Activated CD4-positive, alpha-beta memory T cell treated with anti-CD3 and anti-CD28 coated beads for 36 hours (primary cell): ENCODE measurements at places on chromosomes 2 and 18. TPM values are rescaled to one million over a fixed set of nuclear protein-coding genes. Genes with fewer than 3 reads are reported as not detected.
A peak's percentile ranks its signal among the peaks of the same experiment; 100 is the strongest.

DNA sequence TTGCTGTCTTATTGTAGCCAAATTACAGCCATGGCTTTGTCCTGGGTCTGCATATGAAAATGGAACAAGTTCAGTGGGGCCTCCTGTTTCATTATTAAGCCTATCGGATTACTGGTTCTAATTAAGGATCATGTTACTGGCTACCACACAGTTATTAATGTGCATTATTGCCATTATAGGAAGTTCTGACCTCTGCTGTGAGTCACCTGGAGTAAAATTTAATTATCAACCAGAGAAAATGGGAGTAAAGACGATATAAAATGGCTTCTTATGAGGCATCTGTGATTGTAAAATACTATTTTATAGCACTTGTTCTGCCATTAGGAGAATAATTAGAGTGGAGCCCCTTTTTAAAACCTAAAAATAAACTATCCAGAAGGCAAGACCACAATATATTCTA, 143.3 kb upstream of the ITGB6 start:
- no peak for DNase-seq

Gene TUBA4A
- 219 TPM for total RNA-seq

Gene C18orf32
- total RNA-seq: 26.5 TPM

- no peak for DNase-seq
Observed at GRCh38 chr2:63872571-63873328, 31.1 kb downstream of the UGP2 start.

Gene IL1A
- total RNA-seq: 16.4 TPM

Gene TWIST2
- not detected for total RNA-seq

DNA sequence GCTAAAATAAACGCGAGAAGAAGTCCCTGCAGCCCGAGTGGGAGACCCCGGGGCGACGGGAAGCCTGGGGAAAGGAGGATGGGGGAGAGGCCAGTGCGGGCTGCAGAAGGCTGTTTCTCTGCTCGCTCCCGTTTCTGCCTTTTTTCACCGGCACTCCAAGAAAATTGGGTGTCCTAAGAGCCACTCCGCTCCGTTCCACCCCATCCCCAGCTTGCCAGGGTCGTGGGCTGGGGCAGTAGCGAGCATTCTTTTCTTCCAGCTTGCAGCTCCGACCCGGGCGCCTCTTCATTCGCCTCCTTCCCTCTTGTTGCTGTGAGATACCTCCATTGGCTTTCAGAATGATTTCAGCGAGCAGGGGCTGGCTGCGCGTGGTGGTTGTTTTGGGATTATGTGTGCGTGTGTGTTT, 1.1 kb downstream of the HOXD3 start:
- no peak for DNase-seq

DNA sequence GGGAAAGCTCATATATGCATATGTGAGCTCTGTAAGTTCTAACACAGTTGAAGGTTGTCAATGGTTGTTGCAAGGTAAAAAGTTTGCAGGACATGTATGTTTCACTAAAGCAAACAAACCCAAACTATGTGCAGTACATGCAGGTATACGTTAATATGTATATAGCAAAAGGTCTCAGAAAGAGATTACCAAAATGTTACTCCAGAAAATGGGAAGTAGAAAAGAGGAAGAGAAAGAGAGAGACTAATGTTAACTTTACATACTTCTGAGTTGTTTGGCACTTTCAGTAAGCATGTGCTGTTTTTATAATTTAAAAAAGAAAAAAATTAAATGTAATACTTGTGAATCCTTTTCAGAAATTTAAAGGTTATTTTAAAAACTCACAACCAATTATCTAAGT, 32.8 kb upstream of the PEX13 start:
- DNase-seq: no peak

DNA sequence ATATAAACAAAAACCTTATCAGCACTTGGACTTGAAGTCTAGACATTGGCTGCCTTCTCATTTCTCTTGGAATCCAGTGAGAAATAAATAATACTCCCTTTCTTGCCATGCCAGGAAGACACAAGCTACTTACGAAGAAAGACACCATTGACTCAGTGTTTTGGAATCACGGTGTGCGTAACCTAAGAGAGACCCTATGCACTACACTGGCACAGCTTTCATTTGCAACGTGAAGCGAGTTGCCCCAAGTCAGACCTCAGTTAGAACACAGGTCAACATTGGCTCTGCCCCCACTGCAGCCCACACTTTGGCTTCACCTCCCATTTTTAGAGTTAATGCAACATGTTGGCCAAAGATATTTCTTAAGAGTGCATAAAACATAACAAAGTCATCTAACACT, 54.2 kb downstream of the PIEZO2 start:
- DNase-seq: no peak

GRCh38 chr2:74806355-74806839, 27.5 kb upstream of the HK2 start:
- no peak for DNase-seq

GRCh38 chr2:171480908-171481307, 41.4 kb upstream of the CYBRD1 start:
- no peak for DNase-seq

DNA sequence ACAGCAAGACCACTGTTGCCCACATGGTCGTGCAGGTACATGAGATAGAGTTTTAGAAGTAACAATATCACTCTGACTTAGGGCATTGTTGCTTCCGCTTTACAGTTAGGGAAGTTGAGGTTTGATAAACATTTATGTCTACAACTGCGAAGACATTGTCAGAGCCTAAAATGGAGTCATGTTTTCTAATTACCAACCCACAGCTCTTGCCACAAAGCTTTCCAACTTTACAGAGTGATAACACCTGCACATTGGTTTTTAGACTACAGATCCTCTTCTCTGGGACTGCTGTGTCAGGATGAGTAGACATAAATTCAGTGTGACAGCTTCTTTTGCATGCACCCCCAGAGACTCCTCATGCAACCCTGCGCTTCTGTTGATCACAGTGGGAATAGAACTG, 119.0 kb downstream of the FEZ2 start:
- DNase-seq: no peak

DNA sequence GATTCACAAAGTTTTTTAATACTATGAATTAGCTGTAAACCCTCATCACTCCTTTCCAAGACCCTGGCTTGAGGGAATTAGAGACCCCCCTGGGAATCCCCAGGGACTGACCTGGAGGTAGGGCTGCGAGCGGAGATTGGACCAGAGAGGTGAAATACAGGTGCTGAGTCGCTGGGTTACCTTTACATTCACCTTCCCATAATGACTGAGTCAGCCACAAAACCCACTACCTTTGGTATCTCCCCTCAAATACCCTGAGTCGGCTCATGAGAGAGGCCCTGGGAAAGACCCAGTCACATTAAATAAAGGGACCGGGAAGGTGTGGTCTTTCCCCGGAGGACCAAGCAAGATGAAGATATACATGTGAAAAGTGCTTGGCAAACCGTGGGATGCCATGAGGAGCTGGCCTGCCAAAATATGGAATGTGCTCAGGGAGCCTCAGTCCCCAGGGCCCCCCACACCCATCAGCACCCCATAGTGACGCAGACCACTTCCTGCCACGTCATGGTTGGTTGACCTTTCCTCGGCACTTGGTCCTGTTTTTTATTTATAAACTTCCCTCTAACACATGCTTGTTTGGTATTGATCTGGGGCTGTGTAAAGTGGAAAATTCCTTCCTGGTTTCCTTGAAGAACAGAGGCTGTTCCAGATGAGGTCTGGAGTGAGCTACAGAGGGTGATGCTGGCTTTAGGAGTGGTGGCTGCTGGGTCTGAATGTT, 51.4 kb downstream of the IL1RL2 start:
- peak; percentile 64 for DNase-seq

DNA sequence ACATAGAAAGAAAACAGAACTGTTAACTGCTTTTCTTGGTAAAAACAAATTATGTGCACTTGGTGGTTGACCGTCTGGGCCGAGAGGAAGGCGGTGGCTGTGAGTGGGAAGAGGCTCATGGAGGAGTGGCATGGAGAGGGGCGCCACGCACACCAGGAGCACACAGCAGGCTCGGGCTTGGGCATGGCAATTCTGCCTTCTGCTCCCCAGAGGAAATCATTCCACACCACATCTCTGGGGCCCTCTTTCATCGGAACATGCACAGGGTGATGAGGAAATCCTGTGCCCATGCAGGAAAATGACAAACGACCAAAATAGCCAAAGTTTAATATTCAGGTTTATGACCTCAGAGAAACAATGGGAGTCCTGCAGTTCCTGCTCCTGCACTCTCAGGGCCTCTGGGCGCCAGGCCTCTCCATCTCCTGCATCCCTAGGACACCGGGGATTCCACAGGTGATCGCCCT, 26.4 kb downstream of the WDFY1 start:
- DNase-seq: no peak

- no peak for DNase-seq
Observed at GRCh38 chr2:127128445-127128904, 21.5 kb upstream of the BIN1 start.

Gene ABCB11
- total RNA-seq: not detected

DNA sequence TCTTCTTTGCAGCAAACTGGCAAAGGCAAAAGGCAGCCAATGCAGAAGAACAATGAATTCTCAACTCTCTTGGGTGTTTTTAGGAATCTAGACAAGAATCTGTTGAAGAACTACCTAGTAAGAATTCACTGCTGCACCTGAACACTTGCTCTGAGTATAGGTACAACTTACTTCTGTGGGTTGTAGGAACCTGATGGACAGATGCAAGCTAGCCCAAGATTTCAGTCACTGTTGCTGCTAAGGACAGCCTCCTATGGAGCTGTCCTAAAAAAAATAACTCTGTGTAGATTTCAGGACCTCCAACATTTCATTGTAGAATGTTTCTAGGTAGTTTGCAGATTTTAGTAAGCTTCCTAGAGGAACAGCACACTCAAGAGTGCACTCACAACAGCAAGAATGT, 363.5 kb downstream of the CBLN2 start:
- no peak for DNase-seq

Gene RAMP1
- 0.97 TPM for total RNA-seq

DNA sequence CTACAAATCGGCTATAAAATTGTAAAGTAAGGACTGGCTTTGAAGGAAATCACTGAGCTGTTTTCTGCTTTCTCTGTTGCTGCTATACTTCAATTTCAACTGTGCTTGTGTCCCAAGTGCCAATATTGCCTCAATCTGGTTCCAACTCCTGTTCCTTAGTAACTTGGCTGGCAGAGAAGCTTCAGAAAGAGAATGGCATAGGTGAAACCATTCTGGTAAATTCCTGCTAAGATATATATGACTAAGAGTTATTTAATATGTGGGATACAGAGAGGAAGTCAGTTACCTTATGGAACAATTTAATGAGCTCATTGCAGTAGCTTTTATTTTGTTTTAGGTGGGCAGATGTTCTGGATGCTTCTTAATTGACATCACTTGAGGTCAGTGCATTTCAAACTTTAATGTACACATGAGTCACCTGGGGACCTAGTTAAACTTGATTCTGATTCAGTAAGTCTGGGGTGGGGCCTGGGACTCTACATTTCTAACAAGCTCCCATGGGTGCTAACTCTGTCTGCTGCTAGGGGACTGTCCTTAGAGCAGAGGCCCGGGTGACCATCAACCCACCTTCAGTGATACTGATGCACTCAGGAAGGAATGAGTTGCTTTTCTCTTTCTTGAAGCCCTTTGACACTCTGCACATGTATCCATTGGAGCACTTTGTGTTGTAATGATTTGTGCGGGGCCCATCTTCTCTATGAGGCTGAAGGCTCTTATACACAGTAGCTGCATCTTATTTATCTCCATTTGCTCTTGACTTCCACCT, 47.6 kb downstream of the LIPG start:
- DNase-seq: no peak

- peak; percentile 50 for DNase-seq
Observed at GRCh38 chr18:48540251-48541025, 1.6 kb downstream of the CTIF start.

GRCh38 chr2:36177282-36177681, 178.3 kb upstream of the CRIM1 start:
- no peak for DNase-seq

- DNase-seq: no peak
Observed at GRCh38 chr18:79784965-79785770, 12.6 kb upstream of the KCNG2 start.

Gene ANKMY1
- 19.1 TPM for total RNA-seq

DNA sequence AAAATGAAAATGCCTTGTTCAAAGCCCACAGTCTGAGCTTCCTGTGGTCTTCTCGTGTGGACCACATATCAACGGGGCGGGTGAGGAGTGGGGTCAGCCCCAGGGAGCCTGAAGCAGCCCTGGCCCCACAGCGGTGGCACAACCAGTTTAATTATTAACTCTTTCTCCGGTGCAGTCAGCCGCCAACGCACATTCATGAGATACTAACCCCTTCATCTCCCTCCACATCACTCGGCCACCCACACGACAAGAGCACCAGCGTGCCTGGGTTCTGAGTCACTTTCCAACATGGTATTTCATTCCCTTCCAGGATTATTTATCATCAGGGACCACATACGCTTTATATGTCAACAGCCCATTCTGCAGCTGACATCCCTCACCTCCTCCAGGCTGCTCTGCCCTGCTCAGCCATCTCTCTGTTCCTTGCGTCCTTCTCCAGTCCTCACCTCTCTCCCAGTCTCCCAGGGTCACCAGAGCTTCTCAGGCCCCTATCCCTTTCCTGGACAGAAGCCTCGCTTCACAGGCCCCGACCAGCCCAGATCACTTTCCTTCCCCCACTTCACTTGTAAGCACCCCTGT, 48.0 kb upstream of the ID2 start:
- DNase-seq: no peak

GRCh38 chr2:203155406-203155805, 83.4 kb upstream of the CYP20A1 start:
- peak; percentile 12 for DNase-seq

Gene RUFY4
- 0.93 TPM for total RNA-seq

DNA sequence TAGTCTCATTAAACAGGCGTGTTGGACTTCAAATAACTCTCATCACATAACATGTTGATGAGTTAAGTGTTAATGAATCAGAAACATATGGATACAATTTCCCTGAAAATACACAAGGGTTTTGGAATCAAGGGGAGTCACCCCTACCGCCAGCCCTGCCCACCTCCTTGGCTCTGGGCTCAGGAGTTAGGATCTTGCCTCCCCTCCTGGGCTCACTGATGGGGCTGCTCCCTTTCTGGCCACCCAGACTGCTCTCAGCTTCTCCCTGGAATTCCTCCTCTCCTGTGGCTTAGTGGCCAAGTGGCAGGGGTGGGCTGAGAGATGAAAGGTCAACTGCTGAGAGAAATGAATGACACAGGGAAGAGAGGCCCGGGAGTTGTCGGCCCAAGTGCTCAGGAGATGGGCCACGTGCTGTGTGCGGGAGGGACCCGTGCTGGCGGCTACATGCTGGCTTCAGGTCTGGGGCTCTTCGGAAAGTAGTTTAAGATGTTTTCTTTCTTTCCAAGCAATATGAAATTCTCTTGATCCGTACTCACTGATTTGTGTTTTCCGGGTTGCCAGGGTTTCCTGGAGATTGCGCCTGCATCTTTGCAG, 55.8 kb upstream of the TNP1 start:
- DNase-seq: no peak

GRCh38 chr2:205771666-205772065, 89.4 kb downstream of the NRP2 start:
- DNase-seq: no peak
